ENCODE measurements at places on chromosomes 13 and 19.

GRCh38 chr19:6865849-6866248 is 21.5 kb upstream of the ADGRE1 start:
- DNase-seq, result no peak

DNA sequence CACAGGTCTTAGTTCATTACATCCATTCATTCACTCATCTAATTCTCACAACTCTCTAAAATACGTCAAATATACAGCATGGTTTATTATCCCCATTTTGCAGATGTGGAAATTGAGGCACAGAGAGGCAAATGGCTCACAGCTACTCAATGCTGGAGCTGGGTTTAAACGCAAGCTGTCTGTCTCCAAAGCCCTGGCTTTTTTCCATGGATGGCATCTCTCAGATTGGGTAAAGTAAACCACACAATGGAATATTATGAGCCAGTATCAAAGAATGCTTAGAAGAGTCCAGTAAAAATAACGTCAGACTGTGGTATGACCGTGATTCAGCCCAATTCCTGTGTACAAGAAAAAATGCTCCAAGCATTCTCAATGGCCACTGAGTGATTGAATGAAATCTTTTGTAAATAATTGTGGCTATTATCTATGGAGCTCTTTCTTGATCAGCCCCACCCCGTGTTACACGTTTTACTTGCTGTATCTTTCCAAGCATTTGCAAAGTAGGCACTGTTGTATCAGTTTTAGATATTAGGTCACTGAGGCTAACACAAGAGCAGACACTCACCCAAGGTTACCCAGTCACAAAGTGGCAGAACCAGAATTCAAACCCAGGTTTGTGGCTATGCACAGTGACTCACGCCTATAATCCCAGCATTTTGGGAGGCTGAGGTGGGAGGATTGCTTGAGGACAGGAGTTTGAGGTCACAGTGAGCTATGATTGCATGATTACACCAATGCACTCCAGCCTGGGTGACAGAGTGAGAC is 5.5 kb upstream of the ACP7 start:
- DNase-seq, result peak; percentile 86

GRCh38 chr19:4829001-4829712 is 2.4 kb downstream of the TICAM1 start:
- no peak for DNase-seq

GRCh38 chr19:4012092-4012974 is 4.8 kb downstream of the PIAS4 start:
- peak; percentile 14 for DNase-seq

DNA sequence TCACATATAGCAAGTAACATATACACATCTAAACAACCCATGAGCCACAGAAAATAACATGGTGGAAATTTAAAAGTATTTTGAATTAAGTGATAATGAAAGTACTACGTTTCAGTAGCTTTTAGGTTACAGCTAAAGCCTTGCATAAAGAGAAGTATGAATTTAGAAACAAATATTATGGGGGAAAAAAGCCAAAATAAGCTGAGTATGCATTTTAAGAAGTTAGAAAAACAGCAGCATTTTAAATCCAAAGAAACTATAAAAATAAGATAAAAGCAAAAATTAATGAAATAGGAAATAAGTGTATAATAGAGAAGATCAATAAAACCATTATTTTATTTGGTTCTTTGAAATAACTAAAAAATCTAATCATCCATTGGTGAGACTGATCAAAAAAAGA is 89.8 kb upstream of the ARHGEF7 start:
- no peak for DNase-seq

GRCh38 chr13:40576369-40576768 is 90.1 kb downstream of the FOXO1 start:
- no peak for DNase-seq

GRCh38 chr19:13691569-13692435 is 72.5 kb upstream of the MRI1 start:
- peak; percentile 41 for DNase-seq

- DNase-seq, result no peak
These were observed 137.2 kb downstream of the MZT1 start for GRCh38 chr13:72590091-72590740.

DNA sequence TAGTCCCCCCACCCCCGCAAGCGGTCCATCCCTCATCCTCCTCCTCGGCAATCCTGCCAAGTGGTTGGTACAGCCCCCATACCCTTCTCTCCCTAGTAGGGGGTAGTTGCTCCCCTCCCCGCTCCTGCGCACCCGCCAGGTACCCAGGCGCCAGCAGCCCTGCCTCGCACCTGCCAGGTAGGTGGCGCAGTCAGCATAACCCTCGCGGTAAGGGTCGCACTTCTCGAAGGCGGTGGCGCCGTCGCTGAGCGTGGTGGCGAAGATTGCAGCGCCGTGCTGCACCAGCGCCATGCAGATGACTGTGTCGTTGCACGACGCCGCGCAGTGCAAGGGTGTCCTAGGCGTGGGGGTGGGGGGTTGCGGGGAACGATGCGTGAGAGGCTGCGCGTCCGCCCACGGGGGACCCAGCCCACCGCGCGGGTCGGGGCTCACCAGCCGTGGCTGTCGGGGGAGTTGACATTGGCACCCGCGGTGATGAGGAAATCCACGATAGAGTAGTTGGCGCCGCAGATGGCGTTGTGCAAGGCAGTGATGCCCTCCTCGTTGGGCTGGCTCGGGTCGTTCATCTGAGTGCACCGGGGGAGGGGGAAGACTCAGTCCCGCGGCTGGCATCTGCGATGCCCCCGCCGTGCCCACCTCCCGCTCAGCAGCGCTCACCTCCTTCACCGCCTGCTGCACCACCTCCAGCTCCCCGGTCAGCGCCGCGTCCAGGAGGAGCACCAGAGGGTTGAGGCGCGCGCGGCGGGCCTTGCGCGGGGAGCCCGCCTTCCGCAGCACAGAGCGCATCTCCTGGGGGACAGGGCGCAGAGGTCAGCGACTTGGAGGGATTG is 15.2 kb upstream of the ERCC2 start:
- no peak for DNase-seq

DNA sequence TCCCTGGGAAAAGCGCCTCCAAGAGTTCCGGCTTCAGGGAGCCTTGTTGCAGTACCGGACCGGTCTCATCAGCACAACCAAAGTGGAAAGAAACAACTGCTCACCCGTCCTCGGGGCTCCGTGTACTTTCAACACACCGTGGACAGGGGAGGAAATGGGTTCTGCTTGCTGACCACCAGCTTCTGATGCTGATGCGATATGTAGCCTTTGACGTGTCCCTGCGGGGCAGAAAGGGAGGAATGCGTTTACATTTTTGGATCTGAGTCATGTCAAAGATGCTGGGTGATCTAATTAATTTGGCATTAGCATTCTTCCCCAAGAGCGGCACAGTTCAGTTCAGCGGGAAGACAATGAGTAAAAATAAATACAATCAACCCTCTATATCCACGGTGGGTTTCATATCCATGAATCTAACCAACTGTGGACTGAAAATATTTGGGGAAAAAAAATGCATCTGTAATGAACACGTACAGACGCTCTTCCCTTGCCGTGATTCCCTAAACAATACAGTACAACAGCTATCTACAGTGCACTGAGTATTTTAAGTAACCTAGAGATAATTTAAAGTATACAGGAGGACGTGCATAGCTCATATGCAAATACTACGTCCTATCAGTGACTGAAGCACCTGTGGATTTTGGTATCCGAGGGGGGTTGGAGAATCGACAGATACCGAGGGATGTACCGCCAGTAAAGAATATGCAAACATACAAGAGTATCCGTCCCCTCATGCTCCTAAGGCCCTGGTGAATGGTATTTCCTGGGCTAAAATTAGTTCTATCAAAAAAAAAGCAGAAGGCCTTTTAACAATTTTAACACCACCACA is 19.8 kb downstream of the PROZ start:
- peak; percentile 56 for DNase-seq

- DNase-seq, result no peak
These were observed 30.2 kb downstream of the RXFP2 start for GRCh38 chr13:31769575-31769974.

DNA sequence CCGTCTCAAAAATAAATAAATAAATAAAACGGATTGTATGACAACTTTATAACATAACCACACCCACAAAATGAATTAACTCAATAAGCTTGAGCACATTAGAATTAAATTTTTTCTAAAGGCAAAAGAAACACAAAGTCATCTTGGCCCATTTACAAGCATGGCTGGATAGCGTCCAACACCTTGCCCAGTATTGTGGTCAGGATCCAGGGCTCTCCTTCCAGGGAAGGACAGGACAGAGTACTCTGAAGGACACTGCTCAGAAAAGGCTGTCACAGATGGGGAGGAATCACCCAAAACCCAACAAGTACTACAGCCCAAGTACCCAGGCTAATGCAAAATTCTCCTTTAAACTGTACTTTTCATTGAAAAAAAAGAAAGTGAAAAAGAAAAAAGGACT is 27.1 kb downstream of the SUGP2 start:
- no peak for DNase-seq

GRCh38 chr13:108263621-108264355 is 5.7 kb upstream of the TNFSF13B start:
- DNase-seq, result no peak

- no peak for DNase-seq
These were observed 242.7 kb downstream of the DCLK1 start for GRCh38 chr13:35888457-35888883.

GRCh38 chr13:22014469-22014868 is 343.6 kb downstream of the FGF9 start:
- no peak for DNase-seq

DNA sequence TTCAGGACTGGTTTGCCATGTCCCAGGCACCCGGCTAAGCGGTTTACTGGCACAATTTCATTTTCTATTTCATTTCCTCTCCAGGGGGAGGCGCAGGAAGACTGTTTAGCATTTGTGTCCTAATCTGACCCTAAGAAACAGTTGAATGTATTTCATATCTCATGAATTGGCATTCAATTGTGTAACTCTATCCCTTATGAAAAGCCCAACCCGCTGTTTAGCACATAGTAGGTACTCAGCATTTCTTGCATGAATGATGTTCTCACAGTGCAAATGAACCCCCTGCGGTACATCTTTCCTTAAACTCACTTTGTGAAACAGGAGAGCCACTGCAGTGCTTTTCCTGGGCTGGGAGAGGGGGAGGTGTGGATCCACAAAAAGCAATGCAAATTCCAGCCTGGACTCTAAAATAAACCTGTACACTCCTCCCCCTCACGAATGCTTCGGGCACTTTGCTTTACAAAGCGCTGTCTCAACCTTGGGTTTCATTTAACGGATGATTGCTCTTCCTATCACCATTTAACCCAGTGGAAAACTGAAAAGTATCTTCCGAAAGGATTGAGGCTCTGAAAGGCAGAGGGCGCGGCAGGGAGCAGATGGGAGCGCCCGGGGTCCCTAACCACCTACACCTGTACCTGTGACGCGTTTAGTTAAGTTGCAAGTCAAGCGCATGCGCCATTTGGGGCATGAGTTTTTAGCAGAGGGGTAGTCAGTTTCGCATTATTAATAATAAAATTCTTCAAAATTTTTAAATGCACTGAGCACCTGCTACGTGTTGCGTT is 1.2 kb upstream of the EEF2 start:
- DNase-seq, result no peak

DNA sequence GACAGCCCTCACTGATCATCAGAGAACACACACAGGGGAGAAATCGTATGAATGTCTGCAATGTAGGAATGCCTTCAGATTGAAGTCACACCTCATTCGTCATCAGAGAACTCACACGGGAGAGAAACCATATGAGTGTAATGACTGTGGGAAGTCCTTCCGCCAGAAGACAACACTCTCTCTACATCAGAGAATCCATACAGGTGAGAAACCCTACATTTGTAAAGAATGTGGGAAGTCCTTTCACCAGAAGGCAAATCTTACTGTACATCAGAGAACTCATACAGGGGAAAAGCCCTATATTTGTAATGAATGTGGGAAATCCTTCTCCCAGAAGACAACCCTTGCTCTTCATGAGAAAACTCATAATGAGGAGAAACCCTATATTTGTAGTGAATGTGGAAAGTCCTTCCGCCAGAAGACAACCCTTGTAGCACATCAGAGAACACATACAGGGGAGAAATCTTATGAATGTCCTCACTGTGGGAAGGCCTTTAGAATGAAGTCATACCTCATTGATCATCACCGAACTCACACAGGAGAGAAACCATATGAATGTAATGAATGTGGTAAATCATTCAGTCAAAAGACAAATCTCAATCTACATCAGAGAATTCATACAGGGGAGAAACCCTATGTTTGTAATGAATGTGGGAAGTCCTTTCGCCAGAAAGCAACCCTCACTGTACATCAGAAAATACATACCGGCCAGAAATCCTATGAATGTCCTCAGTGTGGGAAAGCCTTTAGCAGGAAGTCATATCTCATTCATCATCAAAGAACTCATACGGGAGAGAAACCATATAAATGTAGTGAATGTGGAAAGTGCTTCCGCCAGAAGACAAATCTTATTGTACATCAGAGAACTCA is 32.5 kb downstream of the ZNF567 start:
- no peak for DNase-seq

GRCh38 chr13:101059793-101060192 is 356.5 kb downstream of the NALCN start:
- no peak for DNase-seq

DNA sequence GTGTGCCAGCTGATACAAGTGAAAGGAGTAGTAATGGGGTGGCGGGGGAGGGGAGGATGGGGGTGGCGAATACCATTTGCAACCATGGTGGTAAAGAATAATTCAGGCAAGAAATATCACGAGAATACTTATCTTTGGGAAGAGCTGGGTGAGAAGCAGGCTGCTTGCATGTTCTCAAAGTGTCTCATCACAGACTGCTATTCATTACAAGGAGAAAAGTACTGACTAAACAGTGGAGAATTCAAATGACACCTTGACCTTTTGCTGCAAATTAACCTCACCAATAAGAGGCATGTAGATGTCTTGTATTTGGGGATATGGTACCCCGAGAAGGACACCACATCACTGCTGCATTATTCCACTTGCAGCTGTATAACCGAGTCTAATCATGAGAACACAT is 585.7 kb upstream of the GPC6 start:
- DNase-seq, result no peak

- DNase-seq, result no peak
These were observed 53.5 kb downstream of the PTPRS start for GRCh38 chr19:5287066-5287465.

DNA sequence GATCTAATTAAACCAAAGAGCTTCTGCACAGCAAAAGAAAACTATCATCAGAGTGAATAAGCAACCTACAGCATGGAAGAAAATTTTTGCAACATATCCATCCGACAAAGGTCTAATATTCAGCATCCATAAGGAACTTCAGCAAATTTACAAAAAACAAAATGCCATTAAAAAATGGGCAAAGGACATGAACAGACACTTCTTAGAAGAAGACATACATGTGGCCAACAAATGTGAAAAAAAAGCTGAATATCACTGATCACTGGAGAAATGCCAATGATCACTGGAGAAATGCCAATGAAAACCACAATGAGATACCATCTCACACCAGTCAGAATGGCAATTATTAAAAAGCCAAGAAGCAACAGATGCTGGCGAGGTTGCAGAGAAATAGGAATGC is 32.5 kb downstream of the ZNF582 start:
- no peak for DNase-seq

- no peak for DNase-seq
These were observed 125.0 kb downstream of the HS6ST3 start for GRCh38 chr13:96214824-96215445.
